ENCODE measurements at places on chromosomes 6 and 20.

DNA sequence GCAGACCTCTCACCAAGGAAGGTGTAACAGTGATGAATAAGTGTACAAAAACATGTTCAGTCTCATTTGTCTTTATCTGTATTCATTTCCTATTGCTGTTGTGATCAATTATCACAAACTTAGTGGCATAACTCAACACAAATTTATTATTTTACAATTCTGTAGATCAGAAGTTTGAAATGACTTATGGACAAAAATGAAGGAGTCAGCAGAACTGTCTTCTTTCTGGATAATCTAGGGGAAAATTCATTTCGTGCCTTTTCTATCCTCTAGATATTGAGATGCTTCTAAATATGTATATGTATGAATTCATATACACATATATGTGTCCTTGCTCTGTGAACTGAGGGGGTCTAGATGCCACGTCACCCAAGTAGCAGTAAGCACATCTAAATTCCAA, 663.1 kb upstream of the MARCKS start:
- DNase-seq, result no peak

GRCh38 chr20:35190556-35190955, 18.7 kb downstream of the PROCR start:
- no peak for DNase-seq

- no peak for DNase-seq
These were observed 114.6 kb upstream of the HTR1E start for GRCh38 chr6:86822747-86823146.

GRCh38 chr6:142749556-142749955, 195.4 kb downstream of the HIVEP2 start:
- DNase-seq, result no peak

DNA sequence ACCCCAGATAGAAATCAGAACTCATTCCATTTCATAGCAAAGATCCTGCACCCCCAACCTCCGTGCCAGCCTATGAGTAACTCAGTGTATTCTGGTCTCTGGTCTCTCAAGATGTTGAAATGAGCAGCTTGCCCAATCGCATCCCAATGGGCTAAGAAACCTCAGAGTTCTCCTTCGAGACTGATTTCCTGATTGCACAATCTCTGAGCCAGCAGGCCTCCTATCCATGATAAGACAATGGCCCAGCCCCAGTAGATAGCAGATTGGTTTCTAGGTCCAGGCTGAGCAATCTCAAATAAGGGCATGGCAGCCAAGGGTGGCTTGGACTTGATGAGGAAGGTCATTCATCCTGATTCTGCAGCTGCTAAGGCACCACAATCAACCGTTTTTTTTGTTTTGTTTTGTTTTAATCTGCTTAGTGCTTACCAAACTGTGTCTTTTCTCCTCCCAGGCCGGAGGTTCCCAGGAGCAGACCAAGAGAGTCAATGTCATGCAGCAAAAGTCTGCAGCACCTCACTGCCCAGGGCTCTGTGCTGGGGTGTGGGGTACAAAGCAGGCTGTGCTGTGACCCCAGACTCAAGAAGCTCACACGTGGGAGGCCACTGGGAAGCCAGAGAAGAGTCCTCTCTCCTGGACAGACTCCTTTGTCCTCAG, 125.1 kb upstream of the NXT1 start:
- DNase-seq, result no peak

- DNase-seq, result no peak
These were observed 50.7 kb downstream of the DSTN start for GRCh38 chr20:17620371-17621228.

DNA sequence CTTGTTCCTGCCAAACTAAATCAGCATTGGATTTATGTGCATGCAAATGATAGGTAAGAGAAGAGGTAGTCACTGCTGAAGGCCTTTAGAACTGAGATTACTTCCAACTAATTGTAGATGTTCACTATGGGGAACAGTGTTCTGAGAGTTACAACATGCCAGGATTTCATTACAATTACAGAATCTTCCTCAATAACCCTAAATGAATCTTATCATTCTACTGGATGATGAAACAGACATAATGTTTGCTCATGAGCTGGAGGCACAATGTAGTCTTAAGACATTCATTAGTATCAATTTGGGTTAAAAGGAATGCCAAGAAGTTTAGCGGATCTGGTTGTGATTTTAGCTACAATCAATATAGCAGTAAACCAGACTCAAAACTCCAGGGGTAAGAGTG, 248.9 kb upstream of the THEMIS start:
- DNase-seq, result no peak

GRCh38 chr20:24784607-24785006, 164.5 kb upstream of the CST7 start:
- DNase-seq, result no peak

DNA sequence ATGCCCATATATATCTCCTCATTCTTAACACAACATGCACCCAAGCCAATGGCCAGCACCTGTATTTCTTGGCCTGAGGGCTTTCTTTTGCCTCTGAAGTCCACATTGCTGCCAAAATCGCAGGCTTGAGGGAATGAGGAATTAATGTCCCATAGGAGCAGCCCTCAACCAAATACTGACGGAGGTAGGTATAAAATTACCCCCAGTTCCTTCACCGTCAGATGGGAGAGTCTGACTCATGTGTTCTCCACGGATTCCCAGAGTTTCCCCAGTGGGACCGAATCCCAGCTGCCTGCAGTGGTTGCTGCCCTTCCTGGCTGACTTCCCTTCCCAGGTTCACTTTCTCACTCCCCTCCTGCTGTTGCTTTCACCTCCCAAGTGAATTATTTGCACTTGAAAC, 602.2 kb upstream of the NOX3 start:
- DNase-seq, result no peak

DNA sequence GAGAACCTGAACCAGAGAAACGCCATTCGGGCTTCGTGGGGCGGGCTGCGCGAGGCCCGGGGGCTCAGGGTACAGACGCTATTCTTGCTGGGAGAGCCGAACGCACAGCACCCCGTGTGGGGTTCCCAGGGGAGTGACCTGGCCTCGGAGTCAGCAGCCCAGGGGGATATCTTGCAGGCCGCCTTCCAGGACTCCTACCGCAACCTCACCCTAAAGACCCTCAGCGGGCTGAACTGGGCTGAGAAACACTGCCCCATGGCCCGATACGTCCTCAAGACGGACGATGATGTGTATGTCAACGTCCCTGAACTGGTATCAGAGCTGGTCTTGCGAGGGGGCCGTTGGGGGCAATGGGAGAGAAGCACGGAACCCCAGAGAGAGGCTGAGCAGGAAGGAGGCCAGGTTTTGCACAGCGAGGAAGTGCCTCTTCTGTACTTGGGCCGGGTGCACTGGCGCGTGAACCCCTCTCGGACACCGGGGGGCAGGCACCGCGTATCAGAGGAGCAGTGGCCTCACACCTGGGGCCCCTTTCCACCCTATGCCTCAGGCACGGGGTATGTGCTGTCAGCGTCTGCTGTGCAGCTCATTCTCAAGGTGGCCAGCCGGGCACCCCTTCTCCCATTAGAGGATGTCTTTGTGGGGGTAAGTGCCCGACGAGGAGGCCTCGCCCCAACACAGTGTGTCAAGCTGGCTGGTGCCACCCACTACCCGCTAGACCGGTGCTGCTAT, 904 bp downstream of the B3GALT4 start:
- no peak for DNase-seq

GRCh38 chr6:153028286-153028685, 25.8 kb upstream of the MTRF1L start:
- DNase-seq, result no peak

- DNase-seq, result no peak
These were observed 36.9 kb downstream of the APCDD1L start for GRCh38 chr20:58478141-58478805.

DNA sequence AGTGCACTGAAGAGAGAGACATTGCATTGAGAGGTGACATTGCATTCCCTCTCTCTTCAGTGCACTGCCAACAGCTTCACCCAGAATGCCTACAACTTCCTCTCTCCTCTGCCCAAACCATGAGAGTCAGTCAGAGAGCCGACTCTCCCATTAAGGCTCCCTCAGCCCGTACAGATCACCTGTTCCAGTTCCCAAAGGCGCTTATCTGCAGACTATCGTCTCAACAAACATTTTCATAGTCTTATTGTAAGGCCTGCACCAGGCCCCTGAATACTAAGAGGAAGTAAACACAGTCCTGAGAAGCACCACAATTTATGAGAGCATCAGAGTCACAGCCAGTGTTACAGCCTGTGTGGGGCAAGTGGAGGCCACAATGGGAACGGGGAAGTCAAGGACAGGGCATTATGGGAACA, 53.7 kb downstream of the GFOD1 start:
- no peak for DNase-seq

GRCh38 chr20:12825226-12825595, 183.6 kb upstream of the SPTLC3 start:
- DNase-seq, result peak; percentile 91

GRCh38 chr6:56593801-56594318, 48.8 kb downstream of the DST start:
- no peak for DNase-seq

DNA sequence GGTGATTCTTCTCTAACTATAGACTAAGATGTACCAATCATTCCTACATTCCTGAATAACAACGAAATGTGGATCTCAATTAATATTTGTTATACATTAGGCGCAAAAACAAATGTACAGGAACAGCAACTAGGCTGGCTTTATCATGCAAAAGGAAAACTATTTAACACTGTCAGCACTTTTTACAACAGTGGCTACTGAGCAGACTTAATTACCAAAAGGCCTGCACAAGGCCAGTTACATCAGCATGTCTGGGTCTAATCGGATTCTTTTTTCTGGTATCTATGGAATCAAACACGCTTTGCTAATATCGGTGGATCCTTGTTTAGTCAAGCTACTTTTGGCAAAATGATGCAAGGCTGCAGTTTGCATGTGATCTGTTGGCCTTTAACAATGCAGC, 176.5 kb downstream of the UBE3D start:
- DNase-seq, result no peak

GRCh38 chr20:25444556-25444955, 37.1 kb downstream of the GINS1 start:
- DNase-seq, result no peak

DNA sequence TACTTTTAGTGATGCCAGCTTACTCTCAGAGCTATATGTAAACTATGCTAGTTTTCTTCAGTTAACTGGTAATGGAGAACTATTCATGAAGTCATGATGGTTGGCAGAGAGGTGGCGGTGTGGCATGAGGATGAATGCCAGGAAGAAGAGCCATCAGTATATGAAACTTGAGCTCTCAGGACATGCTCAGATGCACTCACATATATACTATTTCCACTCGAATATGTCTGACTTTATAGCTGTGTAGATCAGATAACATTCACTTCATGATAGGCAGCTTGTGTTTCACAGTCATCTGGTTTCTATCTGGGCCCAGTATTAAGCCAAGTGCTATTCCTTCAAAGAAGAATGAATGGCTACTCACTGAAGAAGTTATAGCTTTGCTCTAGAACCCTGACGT, 46.2 kb upstream of the CEP85L start:
- no peak for DNase-seq

DNA sequence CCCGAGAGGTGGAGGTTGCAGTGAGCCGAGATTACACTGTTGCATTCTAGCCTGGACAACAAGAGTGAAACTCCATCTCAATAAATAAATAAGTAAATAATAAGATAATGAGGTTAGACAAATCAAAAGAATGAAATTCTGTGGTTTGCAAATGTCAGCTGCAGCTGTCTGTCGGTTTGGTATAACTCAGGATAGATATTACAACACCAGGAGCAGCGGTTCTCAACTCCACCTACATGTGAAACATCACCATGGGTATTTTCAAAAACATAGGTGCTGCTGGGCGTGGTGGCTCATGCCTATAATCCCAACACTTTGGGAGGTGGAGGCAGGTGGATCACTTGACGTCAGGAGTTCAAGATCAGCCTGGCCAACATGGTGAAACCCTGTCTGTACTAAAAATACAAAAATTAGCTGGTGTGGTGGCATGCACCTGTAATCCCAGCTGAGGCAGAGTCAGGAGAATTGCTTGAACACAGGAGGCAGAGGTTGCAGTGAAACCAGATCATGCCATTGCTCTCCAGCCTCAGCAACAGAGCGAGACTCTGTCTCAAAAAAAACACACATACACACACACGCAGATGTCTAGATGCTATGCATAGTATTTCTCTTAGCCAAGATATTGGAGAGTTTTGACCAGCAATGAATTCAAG, 126.1 kb upstream of the LAMP5 start:
- DNase-seq, result no peak

DNA sequence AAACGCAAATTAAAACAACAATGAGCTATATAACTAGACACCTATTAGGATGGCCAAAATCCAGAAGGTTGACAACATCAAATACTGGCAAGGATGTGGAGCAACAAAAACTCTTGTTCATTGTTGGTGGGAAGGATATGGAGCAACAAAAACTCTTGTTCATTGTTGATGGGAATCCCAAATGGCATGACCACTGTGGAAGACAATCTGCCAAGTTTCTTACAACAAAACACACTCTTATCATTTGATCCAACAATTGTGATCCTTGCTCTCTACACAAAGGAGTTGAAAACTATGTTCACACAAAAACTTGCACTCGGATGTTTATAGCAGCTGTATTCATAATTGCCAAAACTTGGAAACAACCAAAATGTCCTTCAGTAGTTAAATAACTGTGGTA, 61.8 kb upstream of the LAMA2 start:
- DNase-seq, result no peak

DNA sequence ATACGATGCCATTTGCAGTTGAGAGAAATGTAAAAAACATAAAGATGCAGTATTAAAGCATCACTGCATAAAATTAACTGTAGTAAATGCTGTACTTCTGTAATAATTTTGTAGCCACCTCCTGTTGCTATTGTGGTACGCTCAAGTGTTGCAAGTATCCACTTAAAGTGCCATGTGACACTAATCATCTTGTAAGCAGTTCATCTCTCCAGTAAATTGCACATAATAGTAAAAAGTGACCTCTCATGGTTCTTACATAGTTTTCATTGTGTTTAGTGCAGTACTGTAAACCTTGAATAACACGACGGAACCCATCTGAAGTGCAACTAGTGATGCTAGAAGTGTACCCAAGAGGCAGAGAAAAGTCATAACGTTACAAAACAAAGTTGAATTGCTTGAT, 190.1 kb upstream of the VGLL2 start:
- DNase-seq, result no peak

DNA sequence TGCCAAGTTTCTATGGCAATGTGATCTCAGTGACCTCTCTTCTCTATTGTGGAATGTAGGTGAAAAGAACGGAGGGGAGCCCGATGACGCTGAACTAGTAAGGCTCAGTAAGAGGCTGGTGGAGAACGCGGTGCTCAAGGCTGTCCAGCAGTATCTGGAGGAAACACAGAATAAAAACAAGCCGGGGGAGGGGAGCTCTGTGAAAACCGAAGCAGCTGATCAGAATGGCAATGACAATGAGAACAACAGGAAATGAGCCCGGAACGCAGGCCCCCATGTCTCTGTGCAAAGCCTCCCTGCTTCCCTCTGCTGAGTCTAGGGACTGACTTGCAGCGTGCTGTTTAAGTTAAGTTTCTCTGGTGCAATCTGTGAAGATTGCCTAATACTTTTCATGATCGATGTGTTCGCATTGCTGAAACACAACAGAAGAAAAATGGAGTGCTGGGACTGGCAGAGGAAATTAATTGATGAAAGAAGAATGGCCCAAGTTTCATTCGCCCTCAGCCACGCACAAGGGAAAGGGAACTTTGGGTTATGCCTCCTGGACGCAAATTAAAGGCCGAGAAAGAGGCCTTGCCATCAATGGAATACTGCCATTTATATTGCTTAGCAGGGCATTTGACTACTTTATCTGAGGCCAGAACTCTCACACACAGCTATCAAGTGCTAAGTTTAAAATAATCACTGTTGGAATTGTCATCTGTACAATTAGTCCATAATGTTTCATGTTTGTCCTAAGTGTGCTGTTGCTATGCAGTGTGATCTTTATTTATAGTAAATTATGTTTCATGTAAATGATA, 146.4 kb downstream of the AKAP7 start:
- DNase-seq, result no peak

- DNase-seq, result no peak
These were observed 249.3 kb downstream of the PRKN start for GRCh38 chr6:162478192-162478671.

All from cerebellar nuclear complex (tissue), 1 donor.